LNCaP clone FGC (cell line): ENCODE measurements at places on chromosomes 3 and 15.

- no peak for DNase-seq
These were observed 51.9 kb downstream of the SCN5A start for GRCh38 chr3:38597502-38598060.

GRCh38 chr3:136672457-136672856 is 79.7 kb downstream of the STAG1 start:
- DNase-seq: no peak

DNA sequence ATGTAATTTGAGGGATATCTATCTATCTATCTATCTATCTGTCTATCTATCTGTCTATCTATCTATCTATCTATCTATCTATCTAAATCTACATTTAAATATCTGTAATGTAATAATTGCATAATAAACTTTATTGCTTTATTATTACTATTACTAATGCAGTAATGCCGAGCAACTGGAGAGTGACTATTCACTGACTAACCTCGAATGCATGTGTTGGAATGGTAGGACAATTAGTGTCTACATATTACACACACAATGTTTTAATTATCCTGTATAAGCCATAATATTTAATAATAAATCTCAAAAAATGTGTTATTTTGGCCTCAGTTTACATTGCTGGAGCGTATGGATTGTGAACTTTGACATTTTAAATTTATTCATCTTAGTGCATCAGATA is 25.2 kb upstream of the CNTN3 start:
- no peak for DNase-seq

DNA sequence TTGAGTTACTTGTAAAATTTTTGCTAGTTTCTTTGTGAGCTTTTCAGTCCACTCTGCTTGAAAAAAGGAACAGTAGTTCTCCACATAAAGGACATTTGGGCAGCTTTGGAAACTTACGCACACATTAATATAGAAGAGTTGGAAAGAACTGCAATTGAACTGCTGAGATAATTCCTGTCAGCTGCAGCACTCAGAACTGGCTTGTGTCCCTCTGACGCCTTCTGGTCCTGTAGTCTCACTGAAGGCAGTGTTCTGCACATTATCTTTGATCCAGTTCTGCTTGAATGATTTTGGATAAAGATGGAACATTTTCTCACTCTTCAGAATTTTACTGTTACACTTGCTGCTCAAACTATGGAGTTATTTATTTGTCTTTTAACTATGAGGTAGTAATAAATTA is 901.9 kb downstream of the OTOL1 start:
- no peak for DNase-seq

DNA sequence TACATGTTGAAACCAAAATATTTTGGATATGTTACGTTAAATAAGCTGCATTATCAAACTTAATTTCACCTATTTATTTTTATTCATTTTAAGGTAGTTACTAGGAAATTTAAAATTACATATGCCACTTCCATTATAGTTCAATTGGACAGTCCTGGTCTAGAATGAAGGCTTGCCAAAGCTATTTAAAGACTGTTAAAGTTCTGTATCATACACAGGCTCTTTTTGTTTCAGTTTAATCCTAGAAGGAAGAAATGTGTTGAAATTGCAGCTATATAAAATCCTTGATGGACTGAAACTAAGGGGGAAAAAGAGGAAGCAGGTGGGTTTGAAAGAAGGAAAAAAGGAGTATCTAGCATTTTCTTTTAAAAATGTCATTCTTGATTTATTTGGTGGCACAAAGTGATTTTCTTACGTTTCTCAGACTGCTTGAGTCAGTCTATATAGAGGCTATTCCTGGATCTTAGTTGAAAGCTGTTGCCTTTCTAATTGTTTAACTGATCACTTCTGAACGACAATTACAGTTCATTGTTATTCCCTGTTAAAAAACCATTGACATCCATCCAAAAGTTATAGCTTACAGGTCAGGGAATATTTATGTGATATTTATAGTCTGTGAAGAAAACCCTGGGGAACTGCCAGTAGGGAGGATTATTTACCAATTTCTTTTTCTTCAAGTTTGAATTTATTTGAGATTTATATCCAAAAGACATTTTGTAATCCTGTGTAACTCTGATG is 195.0 kb downstream of the RORA start:
- DNase-seq: no peak

DNA sequence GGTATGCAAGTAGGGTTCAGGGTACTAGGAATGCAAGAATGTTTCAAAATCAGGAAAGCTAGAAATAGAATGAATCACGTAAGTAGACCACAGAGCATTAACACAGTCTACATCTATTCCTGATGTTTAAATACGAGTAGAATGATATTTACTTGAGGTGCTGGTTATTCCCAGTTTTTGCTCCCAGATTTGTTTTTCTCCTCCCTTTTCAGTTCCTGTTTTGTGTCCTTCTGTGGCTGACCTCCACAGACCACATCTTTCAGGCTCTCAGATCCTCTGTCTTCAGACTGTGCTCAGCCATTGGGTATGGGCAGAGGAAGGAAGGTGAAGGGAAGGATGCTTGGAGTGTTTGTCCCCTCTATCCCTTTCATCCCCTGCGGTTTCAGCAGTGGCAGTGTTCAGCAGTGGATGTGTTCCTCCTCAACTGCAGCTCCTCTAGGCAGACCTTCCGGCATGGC is 276.6 kb downstream of the ZNF621 start:
- no peak for DNase-seq

DNA sequence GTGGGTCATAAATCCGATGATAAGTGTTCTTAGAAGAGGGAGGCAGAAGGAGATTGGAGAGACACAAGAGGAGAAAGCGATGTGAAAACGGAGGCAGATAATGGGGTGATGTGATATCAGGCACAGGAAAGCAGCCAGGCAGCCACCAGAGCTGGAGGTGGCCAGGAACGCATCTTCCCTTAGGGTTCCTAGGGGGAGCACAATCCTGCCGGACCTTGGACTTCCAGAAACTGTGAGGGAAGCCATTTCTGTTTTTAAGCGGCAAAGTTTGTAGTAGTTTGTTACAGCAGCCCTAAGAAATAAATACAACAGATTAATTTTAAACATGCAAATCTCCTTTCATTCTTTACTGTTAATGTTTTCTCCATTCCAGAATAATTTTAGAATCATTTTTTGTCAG is 259.9 kb upstream of the TMC3 start:
- no peak for DNase-seq

DNA sequence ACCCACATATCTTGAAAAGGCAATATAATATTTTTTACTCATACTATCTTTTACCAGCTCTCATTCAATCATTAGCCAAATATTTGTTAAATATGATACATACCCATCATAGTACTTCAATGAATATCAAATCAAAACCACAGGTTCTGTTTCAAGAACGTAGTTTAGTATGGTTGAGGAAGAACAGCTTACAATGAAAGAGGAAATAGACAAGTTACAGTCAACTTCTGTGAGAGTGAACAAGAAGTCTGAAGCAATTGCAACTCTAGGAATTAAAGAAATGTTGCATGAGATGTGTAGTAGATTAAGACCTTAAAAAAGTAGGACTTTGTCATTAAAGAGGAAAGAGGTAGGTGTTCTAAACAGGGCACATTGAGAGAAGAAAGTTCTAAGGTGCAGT is 9.3 kb downstream of the BCHE start:
- no peak for DNase-seq

GRCh38 chr3:8767667-8768363 is 1.6 kb downstream of the OXTR start:
- no peak for DNase-seq

- no peak for DNase-seq
These were observed 60.0 kb upstream of the SMAD3 start for GRCh38 chr15:67005294-67005996.

DNA sequence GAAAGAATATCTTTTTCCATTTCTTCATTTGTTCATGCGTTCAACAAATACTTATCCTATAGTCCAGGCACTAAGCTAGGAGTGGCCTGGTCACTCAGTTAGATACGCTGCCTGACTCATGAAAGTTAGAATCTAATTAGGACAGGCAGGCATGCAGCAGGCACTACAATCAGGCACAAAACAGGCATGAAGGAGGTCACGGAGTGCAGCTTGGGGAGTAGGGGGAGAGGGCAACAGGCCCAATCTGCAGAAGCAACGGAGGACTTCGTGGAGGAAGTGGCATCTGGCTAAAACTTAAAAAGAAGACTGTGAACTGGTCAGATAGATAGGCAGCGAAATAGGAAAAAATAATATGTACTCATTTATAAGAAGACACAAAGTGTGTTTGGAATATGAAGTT is 420.9 kb downstream of the MAGI1 start:
- no peak for DNase-seq

DNA sequence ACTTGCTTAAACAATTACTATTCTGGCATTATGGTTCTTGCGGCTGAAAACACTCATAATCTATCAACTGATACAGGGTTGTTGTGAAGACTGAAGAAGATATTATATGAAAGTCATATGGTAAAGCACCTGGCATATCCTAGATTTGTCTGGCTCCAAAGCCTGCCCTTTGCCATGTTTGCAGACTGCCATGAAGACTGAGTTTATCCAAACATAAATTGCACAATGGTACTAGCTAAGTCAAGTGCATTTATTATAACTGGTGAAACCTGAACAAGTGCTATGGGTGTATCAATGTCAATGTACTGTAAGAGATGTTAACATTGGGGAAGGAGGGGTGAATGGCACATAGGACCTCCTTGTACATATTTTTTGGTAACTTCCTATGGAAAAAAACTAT is 87.4 kb upstream of the MEX3B start:
- DNase-seq: no peak

GRCh38 chr3:122942937-122943827 is 84.4 kb downstream of the SEMA5B start:
- DNase-seq: peak; percentile 52

- no peak for DNase-seq
These were observed 27.4 kb downstream of the SEC22A start for GRCh38 chr3:123229145-123229544.

DNA sequence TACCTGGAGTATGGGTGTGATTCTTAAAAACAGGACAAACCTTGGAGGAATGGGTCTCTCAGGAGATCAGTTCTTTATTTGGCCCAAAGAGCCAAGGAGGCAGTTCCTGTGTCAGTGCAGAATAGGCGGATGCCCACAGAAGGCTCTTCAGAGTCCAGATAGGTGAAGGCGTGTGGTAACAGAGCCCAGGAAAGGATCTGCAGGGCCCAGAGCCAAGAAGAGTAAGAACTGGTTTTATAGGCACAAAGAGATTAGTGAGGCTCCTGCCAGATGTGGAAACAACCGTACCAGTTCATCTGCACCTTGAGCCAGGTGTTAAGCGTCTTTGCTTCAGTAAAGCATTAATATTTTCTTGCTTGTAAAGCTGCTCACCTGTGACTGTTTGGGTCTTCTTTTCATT is 140.1 kb upstream of the BFSP2 start:
- DNase-seq: peak; percentile 22

- DNase-seq: no peak
These were observed 108.2 kb downstream of the LRRK1 start for GRCh38 chr15:101027273-101027901.

DNA sequence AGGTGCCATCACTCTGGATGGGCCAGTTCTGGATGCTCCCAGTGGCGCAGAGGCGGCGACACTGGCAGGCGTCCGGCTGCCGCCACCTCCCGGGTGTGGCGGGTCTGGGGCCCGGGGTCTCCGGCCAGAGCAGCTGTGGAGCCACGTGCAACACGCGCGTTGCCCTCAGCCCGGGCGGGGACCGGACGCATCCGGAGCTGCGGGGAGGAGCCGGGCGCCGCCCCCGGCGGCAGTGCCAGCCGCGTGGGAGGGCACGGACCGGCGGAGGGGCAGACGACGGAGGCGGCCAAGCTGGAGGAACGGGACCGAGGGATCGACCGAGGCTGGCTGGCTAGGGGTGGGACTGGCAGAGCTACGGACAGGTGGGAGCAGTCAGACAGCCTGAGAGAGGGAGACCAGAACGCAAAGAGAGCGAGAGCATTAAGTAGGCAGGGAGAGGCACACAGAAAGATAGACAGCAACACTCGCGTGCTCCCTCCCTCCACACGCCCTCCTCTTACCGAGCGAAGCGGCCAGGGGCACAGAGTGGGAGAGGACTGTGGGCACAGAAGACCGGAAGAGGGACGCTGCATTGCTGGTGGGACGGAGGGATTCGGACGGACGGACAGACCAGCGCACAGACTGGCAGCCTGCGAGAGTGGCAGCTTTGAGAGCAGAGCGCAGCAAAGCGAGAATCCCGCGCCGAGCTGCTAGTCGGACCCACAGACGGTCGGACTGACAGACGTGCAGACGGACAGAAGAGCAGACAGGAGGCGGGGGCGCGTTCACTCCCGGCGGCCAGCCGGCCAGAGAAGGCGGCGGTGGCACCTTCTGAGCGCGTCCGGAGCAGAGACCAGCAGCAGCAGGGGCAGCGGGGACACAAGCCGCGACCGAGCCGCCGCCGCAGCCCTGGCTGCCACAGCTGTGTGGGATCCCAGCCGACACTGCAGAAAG is at the start of gene ARPP21:
Gene ARPP21, plus strand, starts transcription at position 272 of the 933 bp plus-strand sequence. CDS start 42,227 bp downstream, outside the sequence.
- DNase-seq: no peak

DNA sequence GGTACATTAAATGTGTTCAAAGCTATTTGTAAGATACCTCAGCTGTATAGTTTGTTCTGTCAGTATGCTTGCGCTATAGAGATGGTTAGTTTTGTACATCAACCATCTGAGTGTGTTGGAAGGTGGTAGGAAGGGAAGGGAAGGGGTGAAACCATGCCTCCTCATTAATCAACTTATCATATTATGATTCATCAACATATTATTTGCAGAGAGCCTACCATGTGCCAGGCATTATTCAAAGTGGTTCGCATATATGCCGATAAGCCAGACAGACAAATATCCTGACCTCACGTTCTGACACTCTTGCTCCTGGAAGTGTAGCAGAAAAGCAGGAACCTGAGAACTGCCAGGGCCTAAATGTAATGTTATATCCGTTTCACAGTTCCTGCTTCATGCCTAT is 248.1 kb upstream of the NR2E3 start:
- no peak for DNase-seq
